Activated naive CD4-positive, alpha-beta T cell treated with anti-CD3 and anti-CD28 coated beads, Interleukin-2, amount 10 ng/mL, durations not matched to agents 5 hours and 36 hours (primary cell): ENCODE measurements at places on chromosomes 12 and 14. TPM values are rescaled to one million over a fixed set of nuclear protein-coding genes. Genes with fewer than 3 reads are reported as not detected.

Gene VPS29
- total RNA-seq: 124 TPM

Gene SLC39A5
- 0.51 TPM for total RNA-seq

Gene DCTN2
- total RNA-seq: 80.0 TPM

Gene EXOC3L4
- not detected for total RNA-seq

Gene EFS
- total RNA-seq: not detected

Gene CLEC2A
- total RNA-seq: not detected

Gene TMEM121
- total RNA-seq: 6.2 TPM

Gene LAG3
- total RNA-seq: 3.2 TPM
